ENCODE measurements at places on chromosomes 7 and 10.

DNA sequence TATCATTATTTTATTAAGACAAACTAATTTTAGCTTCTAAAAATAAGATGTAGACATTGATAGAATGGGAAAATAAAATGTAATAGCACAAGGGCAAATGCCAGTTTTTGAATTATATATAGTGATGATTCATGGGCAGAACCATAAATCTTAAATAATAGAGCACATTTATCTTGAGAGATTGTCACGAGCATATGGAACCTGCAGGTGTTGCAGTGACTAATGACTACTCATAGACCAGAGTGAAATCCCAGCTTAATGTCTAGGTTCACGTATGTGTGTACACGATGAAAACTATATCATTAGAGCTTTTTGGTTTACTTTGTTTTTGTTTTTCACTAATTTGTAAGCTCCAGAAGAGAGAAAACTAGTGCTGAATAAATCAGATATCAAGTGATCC is 150.2 kb upstream of the CACNA2D1 start:
- DNase-seq: no peak

DNA sequence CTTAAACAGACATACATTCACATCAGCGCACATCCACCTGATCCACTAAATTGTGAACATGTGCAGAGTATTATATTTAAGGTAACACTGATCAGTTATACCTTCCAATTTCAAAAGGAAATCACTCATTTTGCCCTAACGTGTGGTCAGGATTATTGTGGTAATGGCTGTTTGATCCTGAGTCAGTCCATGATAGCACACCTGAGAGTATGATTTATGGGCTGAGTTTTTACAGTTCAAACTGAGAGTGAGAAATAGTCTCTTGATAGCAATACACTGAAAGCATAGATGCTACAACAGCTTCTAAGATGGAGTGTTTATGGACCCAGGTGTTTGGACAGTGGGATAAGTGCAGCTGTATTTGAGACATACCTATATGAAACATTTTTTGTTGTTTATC is 96.7 kb downstream of the KIF20B start:
- no peak for DNase-seq

DNA sequence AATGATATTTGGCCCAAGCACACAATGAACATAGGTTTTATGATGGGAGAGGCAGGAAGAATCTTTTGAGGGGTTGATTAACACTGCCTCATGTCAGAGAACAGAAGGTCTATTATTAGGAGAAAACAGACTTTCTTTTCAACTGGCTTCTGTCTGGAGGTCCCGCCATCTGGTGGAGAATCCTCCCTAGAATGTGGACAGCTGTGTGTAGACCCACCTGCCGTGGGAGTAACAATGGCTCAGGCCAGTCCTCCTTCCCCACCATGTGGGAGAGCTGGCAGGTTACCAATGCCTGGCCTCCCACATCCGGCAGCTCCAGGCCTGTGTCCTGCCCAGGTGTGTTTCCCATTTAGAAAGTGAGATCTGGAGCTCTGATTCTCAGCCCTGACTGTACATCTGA is 70.4 kb upstream of the AOAH start:
- DNase-seq: no peak

GRCh38 chr10:58781873-58782488 is 269.3 kb downstream of the BICC1 start:
- DNase-seq: no peak

- DNase-seq: no peak
These were observed 229.2 kb downstream of the WDR11 start for GRCh38 chr10:121080281-121080891.

- DNase-seq: no peak
These were observed 31.9 kb downstream of the RPS24 start for GRCh38 chr10:78065611-78066010.

- DNase-seq: no peak
These were observed 27.1 kb downstream of the ATXN7L1 start for GRCh38 chr7:105849122-105849855.

DNA sequence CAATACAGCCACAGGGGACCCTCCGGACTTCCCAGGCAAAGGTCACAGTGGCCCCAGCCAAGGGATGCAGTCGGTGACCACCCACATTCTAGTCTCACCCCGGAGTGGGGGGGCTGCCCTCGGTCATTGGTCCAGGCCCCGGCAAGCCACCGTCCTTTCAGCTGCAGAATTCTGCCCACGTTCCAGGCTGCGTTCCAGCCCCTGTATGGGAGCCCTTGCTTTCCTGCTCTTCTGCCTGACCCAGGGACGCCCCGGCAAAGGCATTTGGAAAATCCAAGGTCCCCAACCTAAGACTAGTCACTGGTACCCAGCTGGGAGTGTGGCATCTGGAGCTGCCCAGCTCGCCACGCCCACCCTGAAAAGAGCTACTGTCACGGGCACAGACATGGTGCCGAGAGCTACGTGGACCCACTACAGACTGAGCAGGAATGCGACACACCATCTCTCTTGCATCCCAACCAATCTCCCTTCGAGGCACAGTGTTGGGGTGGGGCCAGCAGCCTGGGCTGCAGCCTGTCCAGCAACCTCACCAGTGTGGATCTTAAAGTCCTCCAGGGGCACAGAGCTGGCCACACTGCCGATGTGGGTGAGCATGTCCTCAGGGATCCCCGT is 18.6 kb downstream of the OGDHL start:
- DNase-seq: no peak

DNA sequence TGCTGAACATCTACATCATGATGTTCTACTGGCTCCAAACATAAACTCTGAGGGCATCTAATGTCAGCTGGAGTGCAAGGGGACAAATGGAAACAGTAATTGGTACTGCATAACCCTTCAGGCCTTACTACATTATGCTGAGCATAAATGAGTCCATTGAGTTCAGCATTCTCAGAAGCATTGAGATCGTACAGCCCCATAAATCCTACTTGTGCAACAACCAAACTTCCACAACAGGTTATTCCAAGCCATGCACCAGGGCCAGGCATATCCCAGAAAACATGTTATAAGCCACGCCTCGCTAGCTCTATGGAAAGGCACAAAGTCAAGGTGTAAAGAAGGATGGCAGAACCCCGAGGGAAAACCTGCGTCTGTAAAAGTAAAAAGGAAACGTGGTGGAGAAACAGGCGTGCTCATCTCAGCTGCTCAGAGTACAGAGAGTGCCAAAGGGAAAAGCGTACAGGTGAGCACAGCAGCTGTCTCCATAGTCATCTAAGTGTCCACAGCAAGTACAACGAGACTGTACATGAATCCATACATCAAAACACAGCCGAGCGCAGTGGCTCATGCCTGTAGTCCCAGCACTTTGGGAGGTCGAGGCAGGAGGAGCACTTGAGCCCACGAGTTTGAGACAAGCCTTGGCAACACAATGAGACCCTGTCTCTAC is 124.6 kb downstream of the PARD3 start:
- DNase-seq: no peak

GRCh38 chr7:36615852-36616540 is 108.3 kb downstream of the AOAH start:
- DNase-seq: no peak

GRCh38 chr7:82527851-82528250 is 84.3 kb upstream of the CACNA2D1 start:
- no peak for DNase-seq

DNA sequence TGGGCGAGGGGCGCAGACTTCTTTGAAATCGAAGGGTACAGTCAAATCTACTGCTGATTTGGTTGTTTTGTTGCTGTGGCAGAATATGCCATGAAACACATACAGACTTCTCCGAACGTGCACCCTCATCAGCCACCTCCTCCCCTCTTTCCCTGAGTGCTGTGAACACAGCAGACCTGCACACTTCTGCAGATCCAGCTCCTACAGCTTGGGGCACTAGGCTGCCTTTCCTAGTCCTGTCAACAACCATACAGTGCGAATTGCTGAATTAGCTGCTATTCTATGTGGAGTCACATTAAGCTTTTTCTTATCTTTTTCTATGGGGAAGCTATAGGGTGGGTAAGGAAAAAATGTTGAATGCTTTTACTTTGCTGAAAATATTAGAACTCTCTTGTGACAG is 57.5 kb downstream of the COL17A1 start:
- no peak for DNase-seq

DNA sequence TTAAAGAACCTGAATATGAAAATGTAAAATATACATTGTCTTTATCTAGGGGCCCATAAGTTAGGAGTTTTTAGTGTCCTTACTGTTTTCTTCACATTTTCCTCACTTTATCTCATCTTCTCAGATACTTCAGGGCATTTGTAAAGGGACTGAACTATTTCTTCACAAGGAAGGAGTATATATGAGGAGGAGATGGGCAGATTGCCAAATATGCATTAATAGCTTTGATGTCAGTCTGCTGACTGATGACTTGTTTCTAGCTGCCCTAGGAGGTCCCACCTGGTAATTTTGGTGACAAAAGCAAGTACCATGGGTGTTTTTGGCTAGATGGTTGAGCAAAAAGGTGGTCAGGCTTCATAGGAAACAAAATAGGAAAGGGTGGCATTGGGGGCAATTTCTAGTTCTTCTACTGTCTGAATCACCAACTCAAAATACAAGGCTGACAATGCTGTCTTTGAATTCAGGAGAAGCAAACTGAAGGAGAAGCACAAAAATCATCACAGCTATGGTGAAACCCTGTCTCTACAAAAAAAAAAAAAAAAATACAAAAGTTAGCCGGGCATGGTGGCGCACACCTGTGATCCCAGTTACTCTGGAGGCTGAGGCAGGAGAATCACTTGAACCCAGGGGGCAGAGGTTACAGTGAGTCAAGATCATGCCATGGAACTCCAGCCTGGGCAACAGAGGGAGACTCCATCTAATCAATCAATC is 10.4 kb upstream of the STRIP2 start:
- DNase-seq: no peak

DNA sequence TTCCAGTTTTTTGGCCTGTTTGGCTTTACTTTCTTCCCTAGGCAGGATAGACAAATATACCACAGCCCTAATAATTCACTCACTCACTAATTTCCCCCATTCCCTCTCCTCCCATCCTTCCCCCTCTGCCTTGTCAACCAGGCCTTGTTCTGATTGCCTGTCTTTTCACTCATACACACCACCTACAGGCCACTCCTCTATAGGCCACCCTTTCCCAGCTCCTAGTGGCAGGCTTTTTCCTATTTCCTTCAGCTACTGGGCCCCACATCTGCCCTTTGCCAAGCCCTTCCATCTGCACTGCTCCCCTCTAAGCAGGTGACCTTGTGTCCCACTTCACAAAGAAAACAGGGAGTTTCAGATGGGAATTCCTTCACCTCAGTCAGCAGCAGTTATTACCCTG is 59.8 kb upstream of the MSRB2 start:
- no peak for DNase-seq

DNA sequence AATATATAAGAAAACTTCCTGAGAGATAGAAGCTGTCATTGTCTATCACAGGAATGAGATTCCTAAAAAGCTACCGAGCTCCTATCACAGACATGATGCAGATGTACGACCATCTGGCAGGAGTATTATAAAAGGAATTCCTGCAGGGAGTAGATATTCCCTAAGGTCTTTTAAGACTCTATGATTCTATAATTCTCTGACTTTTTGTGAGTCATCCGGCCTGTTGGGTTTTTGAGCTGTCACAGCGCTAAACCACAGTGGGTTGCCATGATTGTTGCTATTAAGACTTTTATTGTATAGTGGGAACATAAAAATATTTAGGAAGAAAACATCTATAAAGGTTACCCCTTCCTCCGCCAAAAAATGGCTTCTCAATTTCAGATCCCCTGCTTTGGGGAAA is 223.4 kb downstream of the BMPER start:
- DNase-seq: no peak

DNA sequence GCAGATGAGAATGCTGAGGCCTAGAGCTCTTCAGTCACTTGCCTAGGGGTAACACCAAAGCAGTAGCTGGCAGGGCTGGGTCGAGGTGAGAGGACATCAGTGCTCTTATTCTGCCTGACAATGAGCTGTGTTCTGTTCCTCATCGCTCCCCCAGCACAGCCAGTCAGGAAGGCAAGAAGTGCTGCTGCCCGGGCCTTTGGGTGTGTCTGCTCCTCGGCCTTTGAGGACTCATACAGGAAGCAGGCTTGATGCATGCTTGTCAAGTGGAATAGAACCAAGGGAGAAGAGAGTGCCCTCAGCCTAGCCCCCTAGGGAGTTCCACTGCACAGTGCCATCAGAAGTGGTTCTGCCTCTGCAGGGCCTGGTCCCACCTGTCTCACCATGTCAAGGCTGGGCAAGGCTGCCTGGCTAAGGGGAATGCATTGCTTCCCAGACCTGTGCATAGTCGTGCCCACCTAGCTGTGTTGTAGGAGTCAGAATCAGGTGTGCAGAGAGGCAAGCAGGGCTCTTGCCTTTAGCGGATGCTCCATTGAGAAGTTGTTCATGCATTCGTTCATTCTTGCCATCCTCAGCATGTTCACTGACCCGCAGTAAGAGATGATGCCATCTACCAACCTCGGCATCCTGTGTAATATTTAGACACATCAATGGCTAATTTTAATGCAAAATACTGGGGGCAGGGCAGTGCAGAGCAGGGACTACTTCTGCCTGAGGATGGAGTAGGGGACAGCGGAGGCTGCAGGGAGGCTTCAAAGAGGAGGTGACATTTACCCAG is 156.6 kb downstream of the RPS24 start:
- DNase-seq: no peak

DNA sequence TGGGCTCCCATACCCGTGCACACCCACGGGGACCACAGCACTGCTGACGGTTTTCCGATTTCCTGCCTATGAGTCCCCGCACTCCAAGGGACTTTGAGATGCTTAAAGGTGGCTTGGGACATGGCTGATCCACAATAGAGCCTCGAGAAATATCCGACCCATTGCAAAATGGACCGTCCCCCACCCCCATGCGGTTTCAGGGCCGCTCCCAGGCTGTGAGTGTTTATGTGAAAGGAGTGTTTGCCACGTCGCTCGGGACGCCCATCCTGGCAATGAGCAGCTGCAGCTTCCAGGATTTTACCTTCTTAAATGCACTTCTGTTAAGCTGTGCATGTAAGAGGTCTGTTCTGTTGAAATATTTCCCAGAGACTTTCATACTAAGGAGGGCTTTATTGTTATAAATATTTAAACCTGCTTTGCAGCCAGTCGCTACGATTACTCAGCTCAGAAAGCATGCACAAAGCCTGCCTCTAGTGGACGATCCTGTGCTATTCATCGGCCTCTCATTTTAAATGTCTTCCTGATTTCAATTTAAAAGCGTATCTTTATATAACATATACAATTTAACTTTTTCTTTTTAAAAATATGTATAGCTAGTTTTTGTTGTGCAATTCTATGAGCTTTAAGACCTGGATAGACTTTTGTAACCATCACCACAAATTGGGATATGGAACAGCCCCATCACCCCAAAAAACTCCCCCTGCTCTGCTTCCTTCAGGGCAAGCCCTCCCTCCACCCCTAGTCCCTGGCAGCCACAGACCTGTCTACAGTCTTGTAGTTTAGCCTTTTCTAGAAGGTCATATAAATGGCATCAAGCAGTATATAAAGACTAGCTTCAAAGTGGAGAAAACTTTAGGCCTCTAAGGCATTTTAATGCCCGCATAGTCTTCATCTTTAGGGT is 418.3 kb downstream of the PAXIP1 start:
- no peak for DNase-seq

- DNase-seq: no peak
These were observed 172.9 kb downstream of the CDK14 start for GRCh38 chr7:90769036-90769435.
